ENCODE measurements at places on chromosomes 7 and 10.
A peak's percentile ranks its signal among the peaks of the same experiment; 100 is the strongest.

GRCh38 chr7:133529861-133530260, 277.0 kb downstream of the EXOC4 start:
- DNase-seq = no peak

DNA sequence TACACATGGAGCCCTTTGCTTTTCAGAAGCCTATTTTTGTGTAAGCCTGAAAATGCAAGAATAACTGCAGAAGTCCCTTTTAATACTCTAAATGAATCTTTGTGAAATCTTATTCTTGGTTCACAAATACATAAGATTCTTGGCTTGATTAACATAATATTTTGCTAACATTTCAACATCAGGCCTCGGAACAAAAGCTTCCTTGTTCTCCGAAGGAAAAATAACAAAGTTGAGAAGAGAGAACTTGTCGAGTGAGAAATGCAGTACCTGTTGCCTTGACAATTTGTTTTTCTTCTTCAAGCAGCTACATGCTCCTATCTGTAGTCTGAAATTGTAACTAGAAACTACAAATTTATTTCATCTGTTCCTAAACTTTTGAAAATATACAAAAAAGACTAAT, 8.5 kb downstream of the NT5C2 start:
- DNase-seq = no peak

- peak; percentile 41 for DNase-seq
These were observed 4.3 kb upstream of the CXCL12 start for GRCh38 chr10:44389150-44389549.

DNA sequence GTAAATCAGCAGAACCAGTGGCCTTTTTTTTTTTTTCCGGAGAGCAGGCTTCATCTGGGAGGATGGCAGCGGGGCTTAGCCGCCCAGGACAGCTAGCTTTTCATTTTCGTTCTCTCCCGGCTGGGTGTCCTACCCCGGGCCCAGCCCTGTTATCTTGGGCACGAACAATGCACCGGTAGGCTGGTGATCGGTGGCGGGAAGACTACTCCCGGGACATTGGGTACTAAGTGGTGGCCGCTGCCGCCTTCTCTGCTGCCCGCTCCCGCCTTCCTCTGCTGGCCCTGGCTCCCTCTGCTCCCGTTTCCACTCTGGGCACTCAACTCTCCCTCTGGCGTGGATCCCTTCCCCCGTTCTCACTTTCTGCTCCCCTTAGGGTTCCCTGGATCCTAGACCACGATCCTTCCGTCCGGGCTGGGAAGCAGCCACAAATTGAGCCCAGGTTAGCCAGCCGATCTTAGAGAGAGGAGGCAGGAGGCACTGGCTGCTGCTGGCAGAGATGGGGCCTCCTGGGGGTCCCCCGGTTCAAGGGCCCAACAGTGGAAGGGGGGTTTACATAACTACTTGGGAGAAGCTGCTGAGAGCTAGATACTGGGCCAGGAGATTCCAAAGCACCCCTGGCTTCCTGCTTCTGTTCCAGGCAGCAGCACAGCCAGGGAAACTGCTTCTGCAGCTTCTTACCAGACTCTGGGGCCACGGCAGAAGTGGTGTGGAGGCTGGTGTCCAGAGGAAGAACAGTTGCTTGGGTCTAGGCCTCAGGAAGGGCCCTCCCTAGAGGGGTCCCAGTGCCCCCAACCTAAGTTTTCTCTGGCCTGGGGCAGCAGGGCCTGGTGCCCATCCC, 1.8 kb downstream of the TLX1 start:
- DNase-seq = no peak

DNA sequence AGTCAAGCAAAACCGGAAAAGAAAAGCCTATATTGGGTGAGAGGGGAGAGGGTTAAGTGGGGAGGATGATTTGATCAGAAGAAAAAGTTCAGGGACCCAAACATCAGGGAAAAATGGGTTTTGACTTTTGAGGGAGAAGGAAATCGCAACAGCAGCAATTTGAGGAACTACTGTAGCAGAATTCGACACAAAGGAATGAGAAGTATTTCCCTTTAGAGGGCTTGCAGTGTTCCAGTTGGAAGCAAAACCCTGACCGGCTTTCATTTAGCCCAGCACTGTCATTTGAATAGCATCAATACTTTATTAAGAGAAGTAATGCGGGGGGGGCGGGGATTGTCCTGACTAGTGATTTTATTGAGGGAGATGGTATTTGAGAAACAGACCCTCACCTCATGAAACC, 37.2 kb upstream of the GATA3 start:
- DNase-seq = no peak

DNA sequence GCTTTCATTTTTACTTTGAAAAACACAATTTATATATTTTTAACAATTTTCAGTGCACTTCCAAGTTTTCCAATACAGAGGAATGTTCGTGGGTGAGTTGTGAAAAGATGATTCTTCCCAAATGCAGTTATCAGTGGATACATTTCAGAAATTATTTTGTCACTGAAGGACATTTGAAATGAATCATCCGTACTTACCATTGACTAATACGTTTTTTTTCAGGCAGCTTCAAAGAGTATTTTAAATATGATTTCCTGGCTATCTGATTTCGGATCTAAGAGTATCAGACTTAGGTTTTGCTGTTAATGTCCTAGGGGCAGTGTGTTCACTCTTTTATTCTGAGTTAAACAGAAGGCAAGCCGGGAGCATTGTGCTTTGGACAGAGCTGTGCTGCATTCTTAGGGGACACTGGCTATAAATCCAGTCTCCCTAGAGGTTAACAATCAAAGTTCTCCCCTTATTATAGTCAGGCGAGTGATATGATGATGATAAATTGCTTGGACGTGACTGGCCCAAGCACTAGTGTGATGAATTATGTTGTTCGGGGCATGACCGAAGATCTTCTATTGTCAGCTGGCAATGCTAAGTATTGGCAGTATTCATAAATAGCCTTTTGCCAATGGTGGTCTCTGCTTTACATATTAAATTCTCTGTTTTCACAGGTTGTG, 4.5 kb downstream of the PTER start:
- DNase-seq = no peak

DNA sequence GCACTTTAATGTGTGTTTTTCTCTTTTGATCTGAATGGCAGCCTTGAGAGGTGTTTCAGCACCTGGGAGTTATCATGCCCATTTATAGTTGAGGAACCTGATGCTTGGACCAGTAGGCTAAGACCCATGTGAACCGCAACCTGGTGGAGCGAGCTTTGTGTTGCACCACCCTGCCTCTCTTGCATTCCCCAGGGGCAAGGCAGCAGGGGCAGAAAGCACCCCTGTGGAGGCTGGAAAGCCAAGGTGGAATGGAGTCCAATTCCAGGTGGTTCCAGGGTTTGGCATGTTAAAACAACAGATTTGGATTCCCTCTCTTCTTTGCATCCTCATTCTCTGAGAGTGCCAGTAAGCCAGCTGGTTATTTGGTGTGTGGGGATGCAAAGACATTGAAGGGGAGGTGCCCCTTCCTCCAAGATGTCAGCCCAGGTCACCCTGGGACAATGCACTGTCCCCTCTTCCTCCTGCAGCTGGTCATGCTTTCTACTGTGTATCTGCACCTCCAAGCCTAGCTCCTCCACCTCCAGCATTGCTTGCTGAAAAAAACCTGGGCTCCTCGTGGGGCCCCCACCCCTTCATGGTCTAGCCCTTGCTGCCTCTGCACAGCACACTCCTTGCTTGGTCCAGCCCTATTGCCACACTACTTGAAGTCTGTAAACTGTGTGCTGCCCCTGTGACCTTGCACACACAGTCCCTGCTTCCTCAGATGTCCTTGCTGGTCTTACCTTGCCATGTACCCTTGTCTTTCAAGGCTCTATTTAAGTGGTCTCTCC, 5.6 kb upstream of the CDH23 start:
- DNase-seq = peak; percentile 12

DNA sequence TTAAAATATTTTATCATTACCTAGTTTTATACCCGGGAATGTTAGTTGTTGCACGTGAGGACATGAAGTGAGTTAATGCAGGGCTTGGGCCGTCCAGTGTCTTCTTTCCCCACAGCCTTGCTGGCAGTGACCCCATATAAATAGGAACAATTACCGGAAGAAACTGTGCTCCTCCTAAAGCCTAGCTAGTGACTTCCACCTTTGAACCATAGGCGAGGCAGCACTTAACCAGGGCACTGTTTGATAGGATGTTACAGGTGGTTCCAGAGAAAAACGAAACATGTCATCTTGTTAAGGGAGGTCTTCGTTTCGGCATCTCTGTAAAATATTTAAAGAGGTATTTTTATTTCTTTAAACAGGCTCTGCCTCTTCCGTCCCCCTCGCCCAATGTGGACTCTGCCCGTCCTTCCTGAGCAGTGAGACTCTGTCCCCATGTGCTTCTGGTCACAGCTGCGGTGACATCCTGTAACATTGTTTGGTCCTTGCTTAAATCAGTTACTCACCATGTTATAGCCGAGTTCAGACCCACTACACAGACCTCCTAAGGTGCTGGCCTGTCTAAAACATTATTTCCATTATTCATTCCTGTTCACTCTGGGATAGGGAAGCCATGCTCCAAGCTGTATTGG, 145.6 kb downstream of the MGMT start:
- no peak for DNase-seq

GRCh38 chr7:27418541-27418940, 175.9 kb downstream of the EVX1 start:
- no peak for DNase-seq

DNA sequence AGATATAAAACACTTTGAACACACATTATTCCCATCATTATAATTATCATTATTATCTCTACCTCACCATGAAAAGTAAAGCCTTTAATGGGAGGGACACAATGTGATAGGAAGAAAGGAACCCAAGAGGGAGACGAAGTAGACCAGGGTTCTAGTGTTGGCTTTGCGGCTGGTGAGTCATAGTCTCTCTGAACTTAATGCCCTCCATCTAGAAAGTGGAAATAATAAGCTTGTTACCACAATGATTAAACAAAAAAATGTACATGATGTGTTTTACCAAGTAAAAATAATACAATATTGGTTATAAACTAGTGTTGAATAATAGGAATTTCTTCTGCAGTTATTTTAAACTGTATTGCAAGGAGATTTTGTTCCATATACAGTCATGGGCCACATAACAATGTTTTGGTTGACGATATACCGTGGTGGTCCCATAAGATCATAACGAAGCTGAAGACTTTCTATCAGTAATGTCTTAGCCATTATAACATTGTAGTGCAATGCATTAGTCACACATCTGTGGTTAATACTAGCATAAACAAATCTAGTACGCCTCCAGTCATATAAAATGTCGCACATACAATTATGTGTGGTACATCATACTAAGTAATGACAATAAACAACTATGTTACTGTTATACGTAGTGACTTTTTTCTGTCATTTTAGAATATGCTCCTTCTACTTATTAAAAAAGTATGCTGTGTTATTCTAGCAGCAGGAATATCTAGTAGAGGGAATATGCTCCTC, 450.6 kb upstream of the SORCS1 start:
- no peak for DNase-seq

DNA sequence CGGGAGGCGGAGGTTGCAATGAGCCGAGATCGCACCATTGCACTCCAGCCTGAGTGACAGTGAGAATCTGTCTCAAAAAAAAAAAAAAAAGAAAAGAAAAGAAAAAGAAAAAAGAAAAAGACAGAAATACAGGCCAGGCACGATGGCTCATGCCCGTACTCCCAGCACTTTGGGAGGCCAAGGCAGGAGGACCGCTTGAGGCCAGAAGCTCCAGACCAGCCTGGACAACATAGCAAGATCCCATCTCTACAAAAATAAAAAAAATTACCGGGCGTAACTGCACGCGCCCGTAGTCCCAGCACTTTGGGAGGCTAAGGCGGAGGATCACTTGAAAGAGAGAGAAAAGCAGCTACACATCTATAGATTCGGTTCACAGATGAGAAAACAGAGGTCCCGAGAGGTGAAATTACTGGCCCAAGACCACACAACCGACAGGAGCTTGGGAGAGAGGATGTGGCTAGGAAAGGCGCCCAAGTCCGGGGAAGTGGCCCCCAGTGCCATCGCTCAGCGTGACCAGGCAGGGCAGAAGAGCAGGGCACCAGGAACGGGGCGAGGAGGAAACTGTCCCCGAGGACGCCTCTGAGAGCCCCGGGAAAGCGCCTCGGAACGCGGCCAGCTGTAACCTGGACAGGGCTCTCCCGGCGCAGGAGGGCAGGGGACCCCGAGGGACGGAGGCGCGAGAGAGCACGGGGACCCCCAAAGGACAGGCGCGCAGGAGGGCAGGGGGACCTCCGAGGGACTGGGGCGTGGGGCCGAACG, 612 bp downstream of the SNX8 start:
- no peak for DNase-seq

DNA sequence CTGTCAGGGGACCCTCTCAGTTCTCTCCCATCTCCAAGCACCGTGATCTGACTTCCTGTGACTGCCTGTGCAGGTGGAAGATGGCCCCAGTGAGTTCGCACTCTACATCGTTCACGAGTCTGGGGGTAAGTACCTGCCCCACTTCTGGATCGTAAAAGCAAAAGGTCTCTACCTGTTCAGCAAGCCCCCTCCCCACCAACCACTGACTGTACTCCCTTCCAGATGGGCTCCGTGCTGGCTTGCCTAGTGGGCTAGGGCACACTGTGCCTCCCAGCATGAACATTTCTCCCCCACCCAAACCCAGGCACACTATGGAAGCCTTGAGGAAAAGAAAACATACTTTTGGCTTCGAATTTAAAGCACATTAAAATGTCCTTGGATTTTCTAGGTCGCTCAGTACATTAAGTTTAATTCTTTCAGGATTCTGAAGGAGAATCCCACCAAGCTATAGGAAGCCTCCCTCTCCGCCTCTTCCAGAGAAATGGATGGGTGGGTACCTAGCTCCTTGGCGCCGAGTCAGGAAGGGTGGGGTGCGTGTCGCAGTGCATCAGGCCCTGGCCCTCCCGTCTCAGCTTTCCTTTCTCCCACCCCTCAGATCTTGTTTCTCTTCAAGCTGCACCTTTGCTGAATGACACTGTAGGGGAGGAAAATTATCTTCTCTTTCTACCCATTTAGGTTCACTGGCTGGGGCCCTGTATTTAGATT, 11.0 kb upstream of the ZNF22 start:
- DNase-seq = no peak

DNA sequence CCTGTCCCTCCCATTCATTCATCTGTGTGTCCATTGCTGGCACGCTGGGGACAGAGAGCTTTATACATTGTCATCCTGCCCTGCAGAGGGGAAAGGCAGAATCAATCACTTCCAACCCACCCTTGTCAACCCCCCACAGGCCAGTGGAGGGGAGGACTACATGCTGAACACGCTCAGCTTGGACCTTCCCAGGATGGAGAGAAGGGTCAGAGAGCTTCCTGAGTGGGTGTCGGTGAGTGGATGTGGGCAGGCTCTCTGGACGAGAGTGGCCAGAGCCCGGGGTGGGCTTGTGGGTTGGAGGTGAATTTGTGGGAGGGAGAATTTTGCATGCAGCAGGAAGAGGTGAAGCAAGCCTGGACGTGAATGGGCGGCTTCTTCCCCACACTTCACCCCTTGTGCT, 93.9 kb downstream of the DNAJB6 start:
- no peak for DNase-seq

DNA sequence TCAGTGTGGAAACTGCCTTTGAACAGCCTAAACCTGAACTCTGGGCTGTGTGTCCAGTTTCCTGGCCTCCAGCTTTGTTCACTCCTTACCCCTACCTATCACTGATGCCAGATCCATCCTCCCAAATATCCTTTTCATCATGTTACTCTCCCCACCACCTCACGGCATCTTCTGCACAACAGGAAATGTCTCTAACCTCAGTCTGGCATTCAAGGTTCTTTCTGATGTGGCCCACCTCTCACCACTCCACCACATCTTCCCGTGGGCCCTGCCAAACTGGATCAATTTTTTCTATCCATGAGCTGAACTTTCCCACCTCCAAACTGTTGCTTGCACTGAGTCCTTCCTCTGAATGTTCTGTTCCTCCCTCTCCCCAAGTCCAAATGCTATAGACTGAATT, 35.8 kb upstream of the MAP3K8 start:
- no peak for DNase-seq

GRCh38 chr10:123938890-123939289, 47.3 kb upstream of the CPXM2 start:
- no peak for DNase-seq

- DNase-seq = no peak
These were observed at the start of gene CD36 for GRCh38 chr7:80637911-80638765. Gene CD36 (plus strand): TSS chr7:80638642. CDS start chr7:80646741, 8,099 bp downstream.

All from upper lobe of right lung (tissue), 1 donor.